ENCODE measurements at places on chromosomes 1 and 21. TPM values are rescaled to one million over a fixed set of nuclear protein-coding genes. Genes with fewer than 3 reads are reported as not detected.
A peak's percentile ranks its signal among the peaks of the same experiment; 100 is the strongest.

Gene C8B
- total RNA-seq, result not detected

Gene FLG2
- total RNA-seq, result not detected

Gene MAD2L2
- total RNA-seq, result 71.2 TPM

Gene SLAMF7
- 1.2 TPM for total RNA-seq

Gene PYHIN1
- 0.14 TPM for total RNA-seq

Gene EPS8L3
- total RNA-seq, result not detected

Gene SLAMF8
- 20.4 TPM for total RNA-seq

Gene SLC35A3
- 16.9 TPM for total RNA-seq

Gene GRHL3
- total RNA-seq, result not detected

Gene ADGRL4
- 17.0 TPM for total RNA-seq

DNA sequence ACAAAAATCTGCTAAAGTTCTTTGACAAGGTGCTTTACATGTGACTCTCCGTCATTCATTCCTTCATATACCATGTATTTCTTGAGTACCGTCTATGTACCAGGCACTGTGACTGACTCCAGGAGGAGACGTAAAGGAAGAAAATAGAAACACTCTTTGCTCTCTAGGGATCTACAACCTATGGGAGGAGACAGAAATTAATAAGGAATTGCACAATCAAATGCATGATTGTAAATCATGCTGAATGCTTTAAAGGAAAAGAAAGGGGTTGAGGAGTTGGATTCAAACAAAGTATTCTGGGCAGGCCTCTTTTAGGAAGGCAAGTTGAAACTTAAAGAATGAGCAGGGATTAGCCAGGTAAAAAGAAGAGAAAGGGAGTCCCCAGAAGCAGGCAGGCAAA lies 239.1 kb upstream of the FGGY start:
- H3K36me3 ChIP-seq, result no peaks in the 10 kb centered on the region
- no peaks in the 10 kb centered on the region for H3K27me3 ChIP-seq
- H3K4me1 ChIP-seq, result peaks cover 46% of the 10 kb centered on the region
- H3K27ac ChIP-seq, result peak overlapping the region; percentile 31

- no peak overlapping the region for H3K4me3 ChIP-seq
- H3K27ac ChIP-seq, result no peak overlapping the region
- DNase-seq, result no peak
- no peaks in the 10 kb centered on the region for H3K27me3 ChIP-seq
- H3K4me1 ChIP-seq, result no peaks in the 10 kb centered on the region
These were observed 210.4 kb upstream of the BRINP3 start for GRCh38 chr1:190688096-190688495.

DNA sequence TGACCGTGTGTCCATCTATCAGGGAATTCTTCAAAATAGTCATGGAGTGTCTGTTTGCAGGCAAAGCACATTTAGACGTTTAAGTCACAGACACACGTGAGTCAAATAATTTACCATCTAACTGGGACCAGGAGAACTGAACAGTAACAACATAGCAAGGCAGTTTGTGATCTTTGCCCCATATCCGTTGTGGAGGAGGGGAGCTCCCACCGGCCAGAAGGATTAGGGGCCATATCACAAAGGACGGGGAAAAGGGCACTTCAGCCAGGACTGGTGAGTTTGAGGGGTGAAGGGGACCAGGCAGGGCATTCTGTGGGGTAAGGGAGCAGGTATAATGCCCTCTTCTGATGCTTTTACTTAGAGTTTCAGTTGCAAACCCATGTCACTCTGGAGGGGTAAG lies 22.9 kb downstream of the ELAPOR1 start:
- no peaks in the 10 kb centered on the region for H3K4me1 ChIP-seq
- no peak for DNase-seq
- H3K27me3 ChIP-seq, result no peaks in the 10 kb centered on the region
- no peaks in the 10 kb centered on the region for H3K36me3 ChIP-seq

- no peak overlapping the region for H3K27ac ChIP-seq
- H3K36me3 ChIP-seq, result no peaks in the 10 kb centered on the region
- no peaks in the 10 kb centered on the region for H3K4me1 ChIP-seq
These were observed 1.6 kb downstream of the PAX7 start for GRCh38 chr1:18632218-18632588.

DNA sequence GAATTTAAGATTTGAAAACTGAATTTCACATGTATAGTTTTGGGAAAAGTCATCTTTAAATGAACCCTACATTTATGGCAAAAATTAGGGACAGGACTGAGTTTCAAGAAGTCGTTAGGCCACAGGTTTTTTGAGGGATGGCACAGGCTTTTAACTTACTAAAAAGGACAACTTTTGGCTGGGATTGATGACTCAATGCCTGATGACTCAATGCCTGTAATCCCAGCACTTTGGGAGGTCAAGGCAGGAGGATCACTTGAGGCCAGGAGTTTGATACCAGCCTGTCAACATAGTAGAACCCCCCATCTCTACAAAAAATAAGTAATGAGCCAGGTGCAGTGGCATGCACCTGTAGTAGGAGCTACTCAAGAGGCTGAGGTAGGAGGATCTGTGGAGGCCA lies 15.9 kb downstream of the UCK2 start:
- no peaks in the 10 kb centered on the region for H3K27me3 ChIP-seq
- no peak overlapping the region for H3K27ac ChIP-seq
- H3K36me3 ChIP-seq, result no peaks in the 10 kb centered on the region
- peaks cover 19% of the 10 kb centered on the region for H3K4me1 ChIP-seq

DNA sequence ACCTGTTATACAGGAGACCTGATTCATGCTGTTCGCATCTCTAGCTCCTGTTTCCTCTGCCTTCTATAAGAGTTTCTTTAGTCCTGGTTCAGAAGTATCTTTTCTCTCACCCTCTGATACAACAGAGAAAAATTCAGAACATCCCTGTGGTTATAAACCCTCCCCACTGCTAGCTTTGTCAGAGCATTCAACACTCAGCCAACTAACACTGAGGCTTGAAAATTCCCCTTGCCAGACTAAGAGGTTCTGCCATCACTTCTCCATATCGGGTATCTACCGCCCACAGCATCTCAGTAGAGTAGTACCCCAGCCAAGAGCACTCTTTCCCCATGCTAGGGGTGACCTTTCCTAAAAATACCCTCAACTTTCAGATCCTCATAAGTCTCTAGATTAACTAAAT lies 19.6 kb upstream of the PIK3R3 start:
- no peaks in the 10 kb centered on the region for H3K4me1 ChIP-seq
- H3K27me3 ChIP-seq, result no peaks in the 10 kb centered on the region
- H3K27ac ChIP-seq, result no peak overlapping the region
- H3K36me3 ChIP-seq, result no peaks in the 10 kb centered on the region

DNA sequence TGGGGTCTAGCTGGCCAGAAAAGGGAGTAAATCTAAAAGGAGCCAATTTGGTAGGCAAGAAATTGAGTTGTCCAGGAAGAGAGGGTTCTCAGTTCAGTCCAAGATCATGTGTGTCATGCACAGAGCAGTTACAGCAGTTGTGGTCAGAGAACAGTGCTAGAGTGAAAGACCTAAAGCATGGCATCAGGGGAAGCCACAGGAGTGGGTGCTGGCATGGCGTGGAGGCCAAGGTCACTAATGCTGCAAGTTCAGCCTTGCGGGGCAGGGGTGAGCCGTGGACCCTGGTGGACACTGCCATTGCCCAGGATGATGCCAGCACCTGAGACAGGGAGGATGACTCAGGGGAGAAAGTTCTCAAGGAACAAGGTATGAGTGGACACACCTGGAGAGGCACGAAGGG lies 16.6 kb upstream of the TMEM125 start:
- H3K27ac ChIP-seq, result no peak overlapping the region
- peak; percentile 30 for DNase-seq
- H3K36me3 ChIP-seq, result no peaks in the 10 kb centered on the region
- no peaks in the 10 kb centered on the region for H3K4me1 ChIP-seq

DNA sequence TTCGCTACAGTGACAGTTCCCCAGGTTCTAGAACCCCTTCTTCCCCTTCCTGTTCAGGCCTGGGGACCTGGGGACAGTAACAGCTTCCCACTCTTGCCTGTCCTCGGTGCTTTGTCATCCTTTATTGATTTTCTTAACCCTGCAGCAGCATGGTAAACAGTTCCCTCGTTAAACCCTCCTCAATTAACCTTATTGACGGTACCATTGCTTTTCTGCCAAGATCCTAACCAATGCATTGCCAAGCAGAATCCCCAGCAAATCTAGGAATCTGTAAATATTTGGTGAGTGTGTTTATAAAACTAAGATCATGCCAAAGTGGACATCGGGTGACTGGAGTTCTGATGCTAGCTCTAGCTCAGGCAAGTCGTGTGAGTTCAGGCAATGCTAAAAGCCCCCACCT lies 99.6 kb upstream of the KAZN start:
- H3K27ac ChIP-seq, result no peak overlapping the region
- DNase-seq, result no peak
- no peaks in the 10 kb centered on the region for H3K36me3 ChIP-seq
- no peak overlapping the region for H3K4me3 ChIP-seq
- H3K27me3 ChIP-seq, result peaks cover 10% of the 10 kb centered on the region

- no peak overlapping the region for H3K4me3 ChIP-seq
- no peak for DNase-seq
- H3K4me1 ChIP-seq, result no peaks in the 10 kb centered on the region
- no peak overlapping the region for H3K27ac ChIP-seq
- H3K36me3 ChIP-seq, result no peaks in the 10 kb centered on the region
- no peaks in the 10 kb centered on the region for H3K27me3 ChIP-seq
These were observed 131.4 kb downstream of the IER5 start for GRCh38 chr1:181219938-181220337.

DNA sequence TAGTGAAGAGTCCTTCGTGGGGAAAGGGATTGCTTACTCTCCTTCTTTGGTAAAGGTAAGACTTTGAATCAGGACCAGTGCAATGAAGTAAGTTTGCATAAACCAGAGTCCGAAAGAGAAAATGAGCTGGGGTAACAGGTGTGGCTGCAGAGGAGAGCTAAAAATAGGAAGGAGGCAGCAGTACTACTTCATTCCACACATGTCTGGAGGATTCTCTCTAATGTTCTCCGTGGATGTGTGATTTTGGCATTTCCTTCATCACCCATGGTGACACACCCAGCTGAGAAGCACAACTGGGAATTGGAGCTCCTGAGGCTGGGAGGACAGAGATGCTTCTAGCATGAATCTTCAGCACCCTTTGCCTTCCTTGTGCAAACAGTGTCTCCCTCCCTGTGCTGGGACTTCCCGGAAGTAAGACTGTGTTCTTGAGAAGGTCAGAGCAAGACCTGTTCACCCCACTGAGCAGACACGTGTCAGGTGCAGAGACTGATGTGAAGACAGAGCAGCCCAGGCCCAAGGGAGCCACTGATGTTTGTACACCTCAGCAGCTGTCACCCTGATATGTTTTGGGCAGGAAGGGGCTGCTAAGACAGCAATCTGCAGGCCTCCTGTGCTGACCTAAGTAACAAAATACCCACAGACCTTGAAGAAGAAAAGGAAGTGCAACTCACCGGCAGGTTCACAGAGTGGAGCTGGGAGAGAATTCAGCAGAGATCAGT lies 13.3 kb downstream of the FCRL1 start:
- no peaks in the 10 kb centered on the region for H3K27me3 ChIP-seq
- H3K27ac ChIP-seq, result no peak overlapping the region
- DNase-seq, result no peak
- H3K4me3 ChIP-seq, result no peak overlapping the region
- H3K36me3 ChIP-seq, result no peaks in the 10 kb centered on the region

GRCh38 chr1:78177708-78178270 lies 132.0 kb downstream of the GIPC2 start:
- no peaks in the 10 kb centered on the region for H3K36me3 ChIP-seq
- DNase-seq, result no peak
- H3K27me3 ChIP-seq, result no peaks in the 10 kb centered on the region

DNA sequence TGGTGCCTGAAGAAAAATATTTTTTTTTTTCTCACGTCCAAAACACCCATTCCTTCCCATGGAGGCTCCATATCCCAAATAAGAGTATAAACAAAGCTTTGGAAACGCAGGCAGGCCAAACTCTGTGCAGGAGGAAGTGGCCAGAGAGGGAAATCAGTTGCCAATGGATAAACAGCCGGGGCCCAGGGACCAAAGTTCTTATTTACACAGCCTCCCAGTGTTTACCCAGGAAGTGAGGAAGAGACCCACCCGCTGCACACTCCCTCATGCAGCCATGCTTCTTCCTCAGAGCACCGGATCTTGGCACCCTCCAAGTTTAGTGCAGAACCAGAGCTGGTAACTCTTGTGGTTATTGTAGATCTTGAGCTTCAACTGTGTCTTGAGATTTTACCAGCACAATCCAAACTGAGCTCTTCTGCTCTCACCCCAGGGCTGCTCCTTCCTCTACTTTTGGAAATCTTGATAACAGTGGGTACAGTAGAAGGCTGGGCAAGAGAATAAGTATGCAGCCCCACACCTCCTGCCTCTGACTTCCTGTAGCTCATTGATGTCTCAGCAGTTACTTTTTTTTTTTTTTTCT lies 14.2 kb downstream of the MARCKSL1 start:
- no peaks in the 10 kb centered on the region for H3K27me3 ChIP-seq
- no peaks in the 10 kb centered on the region for H3K36me3 ChIP-seq
- no peak overlapping the region for H3K4me3 ChIP-seq

DNA sequence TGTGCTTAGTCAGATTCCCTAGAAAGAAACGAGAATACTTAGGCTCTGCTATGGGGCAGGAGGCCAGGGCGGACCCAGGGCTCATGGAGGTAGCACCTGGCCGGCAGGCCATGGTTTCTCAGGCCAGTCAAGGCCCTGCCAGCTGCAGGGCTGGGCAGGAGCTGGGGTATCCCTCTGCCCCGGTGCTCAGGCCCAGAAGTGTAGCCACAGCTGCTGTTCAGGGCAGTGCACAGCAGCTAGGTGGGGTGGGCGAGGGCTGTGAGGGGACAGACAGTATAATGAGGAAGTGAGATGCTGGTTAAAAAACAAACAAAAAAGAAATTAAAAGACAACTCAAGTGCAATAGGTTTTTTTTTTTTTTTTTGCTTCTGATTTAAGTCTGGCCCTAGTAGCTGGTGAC lies 34.0 kb upstream of the EDN2 start:
- DNase-seq, result no peak
- no peaks in the 10 kb centered on the region for H3K36me3 ChIP-seq
- H3K4me1 ChIP-seq, result peaks cover 5% of the 10 kb centered on the region
- H3K4me3 ChIP-seq, result no peak overlapping the region
- H3K27ac ChIP-seq, result no peak overlapping the region

DNA sequence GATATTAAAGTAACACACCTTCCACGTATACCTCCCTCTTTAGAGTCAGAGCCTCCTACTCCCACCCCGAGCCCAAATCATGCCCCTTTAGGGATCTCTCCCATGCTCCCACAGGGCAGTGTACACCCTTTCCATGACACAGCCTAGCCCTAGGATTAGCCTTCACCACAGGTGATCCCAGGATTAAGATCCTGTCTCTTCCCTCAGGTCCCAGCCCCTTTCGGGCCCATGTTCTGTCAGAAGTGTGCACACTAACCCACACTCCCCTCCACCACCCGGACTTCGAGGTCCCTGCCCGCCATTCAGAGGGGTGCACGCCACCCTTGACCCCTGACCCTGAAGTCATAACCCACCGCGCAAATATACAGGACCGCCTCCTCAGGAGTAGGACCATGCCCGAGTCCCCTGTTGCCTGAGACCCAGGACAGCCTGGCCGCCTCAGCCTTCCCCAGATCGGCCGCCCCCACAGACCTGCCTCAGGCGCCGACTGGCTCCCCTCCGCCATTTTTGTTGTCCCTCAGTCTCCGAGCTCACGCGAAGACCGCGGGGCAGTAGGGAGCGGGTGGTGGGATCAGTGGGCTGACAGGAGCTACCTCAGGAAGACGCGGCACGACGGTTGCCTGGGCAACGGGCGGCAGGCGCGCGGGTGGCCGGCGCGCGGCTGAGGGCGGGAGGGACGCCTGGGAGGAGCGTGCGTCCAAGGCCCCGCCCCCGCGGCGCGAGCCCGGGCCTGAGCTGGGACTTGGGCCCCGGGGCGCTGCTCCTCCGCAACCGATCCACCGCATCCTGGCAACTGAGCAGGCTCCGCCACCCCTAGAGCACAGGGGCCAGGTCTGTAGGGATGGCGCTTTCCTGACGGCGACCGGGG lies at the start of gene AGBL4:
TSS of gene AGBL4 (minus strand) at position 663 of the 868 bp plus-strand sequence.
- H3K27me3 ChIP-seq, result peaks cover 5% of the 10 kb centered on the region
- no peaks in the 10 kb centered on the region for H3K4me1 ChIP-seq
- no peaks in the 10 kb centered on the region for H3K36me3 ChIP-seq
